ENCODE measurements at places on chromosomes 12 and 14.

GRCh38 chr12:85779768-85780167, 56.4 kb downstream of the RASSF9 start:
- DNase-seq = no peak

GRCh38 chr12:46518729-46519128, 146.2 kb upstream of the SLC38A2 start:
- no peak for DNase-seq

DNA sequence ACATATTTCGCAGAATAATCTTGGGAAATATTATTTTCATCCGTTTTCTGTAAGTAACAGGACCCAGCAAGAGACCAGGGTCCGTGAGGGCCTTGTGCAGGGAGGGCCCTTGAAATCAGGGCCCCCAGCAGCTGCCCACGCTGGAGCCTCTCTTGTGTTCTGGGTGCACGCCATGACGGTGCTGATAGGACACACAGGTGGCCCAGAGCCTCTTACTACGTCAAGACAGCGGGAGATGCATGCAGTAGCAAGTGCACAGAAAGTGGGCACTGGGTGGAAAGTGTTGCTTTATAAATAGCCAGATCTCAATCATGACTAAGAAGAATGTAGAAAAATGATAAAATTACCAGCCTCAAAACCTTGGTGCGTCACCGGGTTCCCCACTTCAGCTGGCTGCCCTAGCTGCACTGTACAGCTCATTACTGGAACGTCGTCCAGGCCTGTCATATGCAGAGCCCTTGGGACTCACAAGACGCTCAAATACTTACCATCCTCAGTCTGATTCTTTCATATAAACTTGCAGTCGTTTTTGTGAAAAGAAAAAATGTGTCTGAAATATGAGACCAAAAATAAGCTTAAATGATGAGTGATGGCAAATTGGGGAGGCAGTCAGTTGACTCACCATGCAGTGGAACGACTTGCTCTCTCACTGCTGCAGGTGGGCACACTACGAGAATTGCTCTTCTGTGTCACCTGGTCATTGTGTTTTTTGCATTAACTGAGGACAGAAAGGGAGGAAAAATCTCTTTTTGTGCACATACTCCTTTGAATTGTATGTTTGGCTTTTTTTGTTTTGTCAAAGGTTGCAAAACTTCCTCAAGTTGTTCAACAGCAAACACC, 68.2 kb downstream of the DDX51 start:
- no peak for DNase-seq

DNA sequence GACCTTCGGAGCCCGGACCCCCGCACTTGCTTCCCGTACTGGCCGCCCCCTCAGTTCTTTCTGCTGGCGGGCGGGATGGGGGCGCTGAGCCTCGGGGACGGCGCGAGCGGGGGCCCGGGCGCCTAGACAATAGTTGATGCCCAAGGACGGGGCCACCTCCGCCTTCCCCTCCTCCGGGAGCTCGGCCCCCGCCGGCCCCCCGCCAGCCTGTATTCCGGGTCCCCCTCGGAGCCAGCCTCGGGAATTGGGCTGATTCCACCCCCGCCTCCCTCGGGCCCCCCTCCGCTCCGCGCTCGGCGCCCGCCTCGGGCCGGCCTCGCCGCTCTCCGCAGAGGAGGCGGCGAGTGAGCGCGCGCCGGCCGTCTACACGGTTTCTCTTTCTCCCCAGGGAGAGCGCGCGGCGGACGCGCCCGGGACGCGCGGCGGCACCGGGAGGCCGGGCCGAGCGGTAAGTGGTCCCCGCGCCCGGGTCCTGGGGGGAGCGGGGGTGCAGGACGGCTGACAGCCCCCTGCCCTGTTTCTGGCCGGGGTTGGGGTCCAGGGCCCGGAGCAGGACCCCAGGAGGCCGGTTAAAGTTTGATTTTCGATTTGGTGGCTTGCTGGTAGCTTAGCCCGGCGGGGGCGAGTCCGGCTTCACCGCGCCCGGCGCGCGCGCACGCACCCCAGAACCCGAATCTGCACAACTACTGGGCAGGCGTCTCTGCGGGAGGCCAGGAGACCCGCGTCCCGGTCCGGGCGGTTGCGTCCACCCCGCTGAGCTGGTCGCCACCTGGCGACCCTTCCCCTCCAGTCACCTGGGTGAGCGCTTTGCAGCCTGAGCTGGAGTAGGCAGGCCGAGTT, 413.7 kb downstream of the PCNX1 start:
- DNase-seq = peak; percentile 30

GRCh38 chr12:46454981-46455380, 82.4 kb upstream of the SLC38A2 start:
- no peak for DNase-seq

DNA sequence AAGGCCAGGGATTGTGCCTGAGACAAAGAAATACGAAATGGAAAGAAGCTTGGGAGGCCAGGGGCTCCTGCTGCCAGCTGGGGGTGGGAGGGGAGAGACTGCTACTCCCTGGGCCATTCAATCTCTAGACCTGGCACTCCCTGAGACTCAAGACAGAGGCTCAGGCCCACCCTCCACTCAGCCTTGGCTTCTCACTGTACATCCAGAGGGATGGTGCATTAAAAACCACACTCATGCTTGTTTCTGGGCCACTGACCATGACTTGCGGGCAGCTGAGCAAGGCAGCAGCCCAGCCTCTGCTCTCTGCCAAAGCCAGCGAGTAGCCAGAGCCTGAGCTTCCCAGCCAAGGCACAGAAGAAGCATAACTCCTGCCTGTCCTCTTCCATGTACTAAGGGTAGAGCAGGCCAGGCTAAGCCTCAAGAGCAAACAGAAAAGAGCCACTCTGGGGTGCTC, 41.5 kb downstream of the PITPNM2 start:
- no peak for DNase-seq

DNA sequence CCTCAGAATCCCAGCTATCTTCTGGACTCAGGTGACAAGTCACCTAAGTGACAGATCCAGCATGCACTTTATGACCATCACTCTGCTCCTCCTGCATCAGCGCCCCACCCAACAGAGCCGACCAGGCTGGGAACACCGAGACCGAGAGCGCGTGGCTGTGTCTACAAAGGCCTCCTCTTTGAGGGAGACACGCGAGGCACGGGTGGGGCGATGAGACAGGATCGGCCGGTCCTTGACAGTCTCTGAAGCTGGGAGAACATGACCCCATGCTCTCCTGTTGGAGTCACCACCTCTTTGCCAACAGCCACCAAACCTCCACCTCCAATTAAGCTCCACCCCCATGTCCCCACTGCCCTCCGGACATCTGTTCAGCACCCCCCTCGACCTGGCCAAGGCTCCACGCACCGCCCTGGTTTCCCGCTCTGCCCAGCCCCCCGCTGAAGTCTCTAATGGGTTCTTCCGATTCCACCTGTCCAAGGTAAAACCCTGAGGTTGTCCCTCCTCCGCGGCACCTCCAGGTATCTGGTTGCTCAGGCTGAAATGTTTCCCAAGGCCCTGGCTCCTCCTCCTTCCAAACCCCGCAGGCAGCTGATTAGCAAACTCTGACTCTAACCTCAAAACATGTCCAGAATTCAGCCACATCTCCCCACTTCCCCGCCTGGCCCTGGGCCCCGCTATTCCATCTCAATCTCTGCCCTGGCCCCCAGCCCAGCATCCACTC, 31.5 kb downstream of the HSP90AA1 start:
- no peak for DNase-seq

DNA sequence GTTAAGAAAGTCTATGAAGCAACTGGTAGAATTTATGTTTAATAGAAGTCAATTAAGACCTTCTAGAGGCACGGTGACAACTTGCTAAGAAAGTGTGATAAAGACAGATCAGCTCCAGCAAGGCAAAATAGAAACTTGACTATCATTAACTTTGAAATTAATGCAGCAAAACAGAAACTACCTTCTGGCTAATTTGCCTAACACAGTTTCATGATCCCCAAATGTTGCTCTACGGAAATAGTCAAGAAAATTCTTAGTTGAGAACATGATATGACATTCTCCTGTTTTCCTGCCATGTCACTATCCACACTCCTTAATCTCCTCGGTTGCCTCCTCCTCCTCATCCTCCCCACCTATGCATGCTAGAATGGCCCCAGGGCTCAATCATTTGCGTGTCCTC, 4.2 kb downstream of the DENND5B start:
- DNase-seq = no peak

DNA sequence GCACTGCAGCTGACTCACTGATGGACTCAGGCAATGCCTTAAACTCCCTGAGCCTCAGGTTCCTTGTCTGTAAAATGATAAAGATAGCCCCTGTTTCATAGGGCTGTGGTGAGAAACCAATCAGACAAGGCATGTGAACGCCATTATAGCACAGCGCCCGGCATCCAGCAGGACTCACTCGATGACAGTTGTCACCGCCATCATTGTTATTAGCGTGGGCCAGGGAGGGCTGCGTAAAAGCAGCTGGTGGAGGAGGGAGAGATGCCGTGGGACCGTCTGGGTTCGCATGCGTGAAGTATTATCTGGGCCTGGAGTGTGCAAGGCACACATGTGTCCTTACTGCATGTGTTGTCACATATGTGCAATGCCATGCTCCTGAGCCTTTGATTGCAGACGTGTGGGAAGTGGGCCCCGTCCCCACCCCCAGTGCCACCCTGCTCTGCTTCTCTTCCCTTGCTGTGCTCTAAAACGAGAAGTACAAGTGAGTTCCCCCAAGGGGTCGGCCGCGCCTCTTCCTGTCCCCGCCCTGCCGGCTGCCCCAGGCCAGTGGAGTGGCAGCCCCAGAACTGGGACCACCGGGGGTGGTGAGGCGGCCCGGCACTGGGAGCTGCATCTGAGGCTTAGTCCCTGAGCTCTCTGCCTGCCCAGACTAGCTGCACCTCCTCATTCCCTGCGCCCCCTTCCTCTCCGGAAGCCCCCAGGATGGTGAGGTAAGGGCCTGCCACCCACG, at the start of gene PTPN6:
Gene PTPN6 (plus strand): TSS at position 546 of the 730 bp plus-strand sequence. CDS start 157 bp downstream, at position 703.
- no peak for DNase-seq

DNA sequence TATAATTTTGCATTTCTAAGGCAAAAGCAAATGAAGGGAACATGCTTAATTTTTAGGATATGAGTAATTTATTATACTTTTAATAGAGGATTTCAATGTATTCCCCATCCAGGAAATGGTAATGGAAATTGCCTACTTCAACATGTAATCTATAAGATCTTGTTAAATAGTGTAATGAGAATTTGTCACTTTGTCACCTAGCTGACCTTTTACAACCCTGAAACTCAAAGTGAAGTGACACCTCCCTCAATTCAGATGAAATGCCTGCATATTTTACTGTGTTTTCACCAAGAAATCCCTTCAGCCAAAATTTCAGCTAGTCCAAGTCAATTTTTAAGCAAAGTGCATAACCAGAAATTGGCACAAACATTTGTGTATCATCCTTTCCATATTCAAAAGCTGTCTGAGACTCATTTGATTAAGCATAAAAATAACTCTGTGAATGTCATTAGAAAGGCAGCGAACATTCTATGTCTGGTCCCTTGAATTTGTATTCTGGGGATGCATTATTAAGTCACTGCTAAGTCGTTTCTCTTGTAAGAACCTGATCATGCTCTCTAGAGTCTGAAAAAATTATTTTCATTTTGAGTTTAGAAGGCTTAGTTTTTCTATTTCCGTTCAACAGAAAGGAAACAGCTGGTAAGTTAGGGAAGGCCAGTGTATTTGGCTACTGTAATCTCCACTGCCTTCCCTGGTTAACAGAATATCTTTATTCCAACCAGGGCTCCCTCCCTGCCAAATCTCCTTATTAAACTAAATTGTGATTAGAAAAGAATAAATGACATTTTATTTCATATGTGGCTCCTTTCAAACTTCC, 100.8 kb downstream of the IGF1 start:
- DNase-seq = no peak

- no peak for DNase-seq
These were observed 22.3 kb downstream of the SYT1 start for GRCh38 chr12:78886719-78887407.

DNA sequence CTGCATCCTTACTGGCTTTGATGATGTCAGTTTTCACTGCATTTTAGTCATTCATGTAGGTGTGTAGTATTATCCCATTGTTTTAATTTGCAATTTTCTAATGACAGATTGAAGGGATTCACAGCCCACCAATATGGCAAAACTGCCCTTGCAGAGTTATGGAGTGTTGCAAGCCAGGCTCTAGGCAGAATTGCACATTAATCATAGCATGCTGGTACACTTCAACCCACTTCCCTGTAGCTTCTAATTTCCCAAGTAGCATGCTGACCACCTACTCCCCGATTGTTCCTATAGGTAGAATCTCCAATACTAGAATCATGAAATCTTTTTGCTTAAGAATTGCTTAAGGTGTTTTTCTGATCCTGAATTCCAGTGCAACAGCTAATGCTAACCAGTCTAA, 5.2 kb upstream of the RNASE6 start:
- no peak for DNase-seq

GRCh38 chr12:111437816-111438454, 32.2 kb downstream of the SH2B3 start:
- DNase-seq = no peak

DNA sequence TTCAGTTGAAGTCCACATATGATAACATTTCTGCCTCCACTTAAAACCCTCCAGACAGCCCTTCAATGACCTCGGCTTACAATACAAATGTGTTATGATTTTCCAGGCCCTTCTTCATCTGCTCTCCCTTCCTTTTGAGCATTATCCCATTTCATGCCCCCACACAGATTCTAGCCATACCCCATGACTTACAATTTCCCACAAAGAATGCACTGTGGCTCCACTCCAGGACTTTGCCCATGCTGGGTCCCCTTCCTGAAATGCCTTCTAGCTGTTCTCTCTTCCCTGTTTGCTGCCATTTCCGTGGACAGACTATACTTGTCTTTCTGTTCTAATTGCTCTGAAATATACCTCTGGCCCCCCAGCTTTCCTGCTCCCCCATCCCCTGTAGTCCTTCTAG, 963.2 kb downstream of the DIO2 start:
- DNase-seq = no peak

GRCh38 chr14:91373591-91374254, 43.9 kb downstream of the CCDC88C start:
- no peak for DNase-seq

DNA sequence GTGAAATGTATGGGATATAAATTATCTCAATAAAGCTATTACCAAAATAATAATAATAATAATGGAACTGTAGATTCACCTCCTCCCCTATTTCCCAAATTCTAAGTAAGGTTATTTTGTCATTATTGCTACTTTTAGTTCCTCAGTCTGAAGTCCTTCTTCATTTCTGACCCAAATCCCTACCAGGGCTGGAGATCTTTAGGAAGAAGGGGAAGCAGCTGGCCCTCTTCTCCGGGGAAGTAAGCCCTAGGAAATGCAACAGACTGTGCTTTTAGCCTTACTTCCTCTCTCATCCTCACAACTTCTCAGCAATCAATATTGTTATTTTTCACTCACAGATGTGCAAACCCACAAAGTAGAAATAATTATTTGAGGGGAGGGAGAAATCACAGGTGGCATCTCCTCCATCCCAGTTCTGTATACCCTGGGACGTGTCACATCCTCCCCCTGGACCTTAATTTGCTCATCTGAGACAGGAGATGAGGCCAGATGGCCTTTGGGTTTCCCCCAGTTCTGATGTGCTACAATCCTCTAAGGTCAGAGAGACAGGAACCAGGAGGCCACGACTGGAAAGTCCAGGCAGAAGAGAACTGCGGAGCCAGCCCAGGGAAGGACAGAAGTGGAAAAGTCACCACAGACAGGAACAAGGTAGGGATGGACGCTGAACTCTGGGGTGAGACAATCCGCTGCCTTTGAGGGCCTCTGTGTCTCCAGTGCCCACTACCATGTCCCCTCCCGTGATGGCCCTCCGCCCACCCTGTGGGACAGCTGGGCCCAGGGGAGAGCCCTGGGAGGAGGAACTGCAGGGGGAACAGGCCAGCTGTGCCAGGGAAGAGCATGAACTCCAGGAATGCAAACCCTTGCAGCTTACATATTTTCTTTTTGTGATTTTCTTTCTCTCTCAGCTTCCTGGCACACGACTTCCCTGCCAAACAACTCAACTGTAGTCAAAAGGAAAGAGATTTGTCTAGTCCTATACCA, 10.6 kb upstream of the TNFRSF1A start:
- no peak for DNase-seq

All from SK-N-DZ (cell line).